ENCODE measurements at places on chromosomes 4 and X.

GRCh38 chrX:43733699-43734098, 77.6 kb downstream of the MAOA start:
- DNase-seq: no peak

GRCh38 chr4:1766106-1767060, 26.7 kb upstream of the FGFR3 start:
- no peak for DNase-seq

DNA sequence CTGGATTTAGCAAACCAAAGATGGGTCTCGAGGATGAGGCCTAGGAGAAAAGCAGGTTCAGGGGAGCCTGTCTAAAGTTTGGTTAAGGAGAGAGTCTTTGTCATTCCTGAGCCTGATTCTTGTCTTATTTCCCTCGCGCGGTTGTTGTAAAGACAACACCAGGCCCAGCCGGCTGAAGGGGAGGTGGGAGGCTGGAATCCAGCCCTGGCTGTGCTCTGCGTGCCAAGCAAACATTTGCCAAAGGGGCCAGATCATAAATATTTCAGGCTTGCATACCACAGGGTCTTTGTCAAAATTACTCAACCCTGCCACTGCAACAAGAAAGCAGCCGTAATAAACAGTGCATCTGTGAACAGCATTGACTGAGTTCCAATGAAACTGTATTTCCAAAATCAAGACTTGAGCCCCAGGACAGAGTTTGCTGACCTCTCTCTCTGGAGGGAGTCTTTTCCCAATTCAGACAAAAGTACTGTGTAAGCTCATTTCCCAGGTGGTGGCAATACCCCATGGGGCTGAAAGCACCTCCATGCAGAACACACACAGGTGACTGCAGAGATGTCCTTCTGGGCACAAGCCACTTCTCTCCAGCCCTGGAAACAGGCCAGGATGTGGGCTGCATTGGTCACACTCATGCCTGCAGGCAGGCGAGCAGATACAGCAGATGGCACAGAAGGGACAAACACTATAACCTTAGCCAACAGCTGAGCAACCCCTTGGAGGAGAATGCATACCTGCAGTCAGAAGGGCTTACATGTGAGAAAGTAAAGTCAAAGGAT, 320.3 kb downstream of the STK32B start:
- DNase-seq: no peak

DNA sequence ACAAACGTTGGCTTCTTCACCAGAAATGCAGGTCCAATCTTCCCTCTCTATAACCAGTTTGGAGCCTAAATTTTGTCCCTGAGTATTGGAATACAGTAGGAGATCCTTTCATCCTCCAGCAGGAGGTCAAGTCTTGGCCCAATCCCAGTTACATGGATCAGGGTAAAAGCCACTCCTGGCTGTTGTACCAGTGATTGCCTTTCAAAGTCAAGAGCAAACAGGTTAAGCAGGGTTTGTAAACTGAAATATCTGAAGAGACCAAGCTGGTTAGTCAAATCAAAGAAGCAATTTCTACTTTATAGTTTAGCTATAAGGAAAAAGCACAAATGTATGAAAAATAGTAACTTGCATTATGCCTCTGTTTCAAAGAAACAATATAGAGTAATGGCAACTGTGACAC, 329.4 kb downstream of the NAF1 start:
- no peak for DNase-seq

DNA sequence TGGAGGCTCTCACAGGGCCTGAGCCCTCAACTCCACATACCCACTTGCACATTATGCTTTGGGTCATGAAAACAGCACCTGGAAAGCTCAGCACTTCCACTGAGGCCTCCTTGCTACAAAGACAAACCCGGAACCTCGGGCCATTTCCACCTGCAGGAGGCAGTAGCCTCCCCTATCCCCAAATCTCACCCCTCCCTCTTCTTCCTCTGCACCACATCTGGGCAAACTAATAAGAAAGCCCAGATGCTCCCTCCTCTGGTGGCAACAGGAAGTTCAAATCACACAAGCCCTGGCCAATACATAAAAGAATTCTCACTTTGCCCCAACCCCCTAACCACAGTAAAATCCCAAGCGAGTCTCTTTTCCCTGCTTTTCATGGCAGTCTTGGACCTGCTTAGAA, 136.4 kb downstream of the MAPK10 start:
- no peak for DNase-seq

- DNase-seq: no peak
These were observed 66.3 kb upstream of the TRIM2 start for GRCh38 chr4:153137677-153138630.

DNA sequence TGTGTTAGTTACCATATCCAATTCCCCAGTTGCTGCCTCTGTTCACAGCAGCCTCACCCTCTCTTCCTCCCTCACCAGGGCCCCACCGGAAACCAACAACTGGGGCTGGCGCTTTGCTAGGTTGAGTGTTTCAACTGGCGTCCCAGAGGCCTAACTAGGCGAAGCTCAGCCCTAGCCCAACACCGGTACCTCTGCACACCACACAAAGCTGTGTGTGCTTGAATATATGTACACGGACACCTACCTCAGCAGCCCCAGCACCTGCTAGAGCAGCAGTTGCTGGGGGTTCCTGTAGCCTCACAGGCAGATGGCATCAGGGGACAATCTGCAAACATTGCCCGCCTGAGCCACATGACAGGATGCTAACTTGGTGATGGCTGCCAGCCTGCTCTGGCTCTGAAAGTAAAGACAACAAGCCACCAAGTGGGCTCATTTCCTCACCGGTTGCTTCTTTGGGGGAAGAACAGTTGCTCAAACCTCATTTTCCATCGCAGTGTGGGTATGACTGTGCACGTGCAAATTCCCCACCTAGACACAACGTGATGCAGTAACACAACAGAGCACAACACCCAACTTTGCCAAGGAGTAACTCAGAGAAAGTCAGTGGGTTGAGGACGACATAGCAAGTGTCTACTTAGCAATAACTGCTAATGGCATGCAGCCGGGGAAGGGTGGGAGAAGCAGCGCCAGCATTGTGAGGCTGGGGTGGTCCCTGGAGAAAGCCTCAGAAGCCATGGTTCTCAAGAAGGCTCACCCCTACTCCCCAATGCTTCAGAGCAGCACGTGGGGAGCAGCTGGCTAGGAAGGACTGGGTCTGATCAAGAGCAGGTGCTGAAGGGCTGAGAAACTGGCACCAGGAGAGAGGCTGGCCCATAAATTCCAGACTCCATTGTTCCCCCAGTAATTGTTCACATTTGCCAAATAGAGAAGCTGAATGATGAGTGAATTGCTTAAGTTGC, 139.5 kb downstream of the SH3KBP1 start:
- peak; percentile 63 for DNase-seq

- DNase-seq: no peak
These were observed 107.7 kb downstream of the APOOL start for GRCh38 chrX:85111347-85111746.

DNA sequence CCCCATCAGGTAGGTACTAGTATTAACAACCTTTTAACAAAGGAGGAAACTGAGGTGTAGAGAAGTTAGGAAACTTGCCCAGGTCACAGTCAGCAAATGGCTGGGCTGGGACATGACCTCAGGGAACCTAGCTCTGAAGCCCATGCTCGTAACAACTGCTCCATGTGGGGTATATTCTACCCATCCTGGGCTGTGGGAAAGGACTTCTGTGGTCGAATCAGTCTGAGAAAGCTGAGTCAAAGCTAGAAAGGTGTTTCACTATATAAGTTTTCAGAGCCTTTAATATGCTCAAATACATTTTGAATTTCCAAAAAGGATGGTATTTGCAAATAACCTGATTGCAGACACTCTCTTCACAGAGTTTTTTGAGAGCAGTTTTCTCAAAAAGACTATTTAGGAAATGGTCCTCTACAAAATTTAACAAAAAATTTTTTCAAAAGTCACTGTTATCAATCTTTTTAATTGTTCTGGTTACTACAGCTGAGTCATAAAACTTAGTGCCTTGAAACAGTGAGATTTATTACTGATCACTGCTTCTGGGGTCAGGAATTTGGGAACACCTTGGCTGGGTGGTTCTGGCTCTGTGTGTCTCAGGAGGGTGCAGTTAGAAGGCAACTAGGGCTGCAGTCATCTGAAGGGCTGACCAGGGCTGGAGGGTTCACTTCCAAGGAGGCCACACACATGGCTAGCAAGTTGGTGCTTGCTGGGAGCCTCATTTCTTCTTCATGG, 53.6 kb downstream of the NSG1 start:
- no peak for DNase-seq
